Naive thymus-derived CD8-positive, alpha-beta T cell (primary cell): ENCODE measurements at places on chromosomes 6 and 20. TPM values are rescaled to one million over a fixed set of nuclear protein-coding genes. Genes with fewer than 3 reads are reported as not detected.
A peak's percentile ranks its signal among the peaks of the same experiment; 100 is the strongest.

DNA sequence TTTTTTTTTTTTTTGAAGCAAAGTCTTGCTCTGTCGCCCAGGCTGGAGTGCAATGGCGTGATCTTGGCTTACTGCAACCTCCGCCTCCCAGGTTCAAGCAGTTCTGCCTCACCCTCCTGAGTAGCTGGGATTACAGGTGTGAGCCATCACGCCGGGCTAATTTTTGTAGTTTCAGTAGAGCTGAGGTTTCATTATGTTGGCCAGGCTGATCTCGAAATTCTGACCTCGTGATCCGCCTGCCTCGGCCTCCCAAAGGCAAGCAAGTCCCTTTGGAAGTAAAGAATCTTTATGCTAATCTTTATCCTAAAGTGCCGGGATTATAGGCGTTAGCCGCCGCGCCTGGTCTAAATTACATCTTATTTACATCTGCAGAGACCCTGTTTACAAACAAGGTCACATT is 1.5 kb downstream of the PSMG4 start:
- peak overlapping the region; percentile 99 for H3K4me3 ChIP-seq
- no peak for DNase-seq
- no peaks in the 10 kb centered on the region for H3K27me3 ChIP-seq
- peaks cover 7% of the 10 kb centered on the region for H3K36me3 ChIP-seq
- no peak overlapping the region for H3K27ac ChIP-seq

LRRN4 gene
- not detected for total RNA-seq

GRCh38 chr20:55255016-55255415 is 750.3 kb downstream of the CBLN4 start:
- no peak for DNase-seq
- no peaks in the 10 kb centered on the region for H3K27me3 ChIP-seq
- no peaks in the 10 kb centered on the region for H3K36me3 ChIP-seq
- H3K27ac ChIP-seq: no peak overlapping the region

GRCh38 chr6:5174244-5174643 is 86.5 kb downstream of the LYRM4 start:
- H3K27ac ChIP-seq: peak overlapping the region; percentile 91
- peak; percentile 39 for DNase-seq

ITPR3 gene
- total RNA-seq: 46.2 TPM

STXBP5 gene
- 36.5 TPM for total RNA-seq

DNA sequence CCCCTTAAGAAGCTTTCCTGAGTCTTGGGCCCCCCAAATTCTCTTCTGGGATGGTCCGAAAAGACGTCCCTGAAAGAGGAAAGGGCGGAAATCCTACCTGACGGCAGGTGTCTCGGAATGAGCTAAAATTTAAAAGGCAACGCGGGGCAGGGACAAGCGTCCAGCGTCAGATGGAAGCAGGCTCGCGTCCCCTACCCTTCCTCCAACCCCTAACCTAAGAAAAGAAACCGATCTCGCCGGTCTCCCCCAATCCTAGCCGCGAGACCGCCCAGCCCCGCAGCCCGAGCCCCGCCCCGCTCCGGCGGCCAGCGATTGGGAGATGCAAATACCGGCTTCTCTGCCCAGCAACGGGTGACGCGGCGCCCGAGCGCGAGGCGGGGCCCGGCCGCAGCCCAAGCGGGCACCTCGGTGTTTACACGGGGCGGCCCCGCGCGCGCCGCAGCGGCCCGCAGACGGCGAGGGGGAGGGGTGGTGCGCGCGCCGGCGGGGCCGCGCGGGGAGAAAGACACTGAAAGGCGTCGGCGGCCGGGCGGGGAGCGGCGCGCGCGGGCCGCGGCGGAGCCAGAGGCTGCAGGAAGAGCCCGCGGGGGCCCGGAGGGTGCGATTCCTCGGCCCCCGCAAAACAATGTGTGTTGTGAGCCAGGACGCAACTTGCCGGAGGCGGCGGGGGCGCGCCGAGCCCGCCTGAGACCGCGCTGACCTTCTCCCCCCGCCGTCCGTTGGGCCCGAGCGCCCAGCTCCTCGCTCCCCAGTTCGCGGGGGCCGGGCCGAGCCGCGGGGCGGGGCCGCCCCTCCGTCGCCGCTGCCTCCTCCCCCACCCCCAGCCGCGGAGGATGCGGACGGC is at the start of gene SOX12:
TSS of gene SOX12 (plus strand) at position 508 of the 844 bp plus-strand sequence. CDS start 373 bp downstream, outside the sequence.
- no peaks in the 10 kb centered on the region for H3K36me3 ChIP-seq
- H3K4me1 ChIP-seq: peaks cover 37% of the 10 kb centered on the region
- peak within 1 kb of the TSS; percentile 95 for H3K4me3 ChIP-seq
- peak within 1 kb of the TSS; percentile 90 for H3K27ac ChIP-seq
- H3K27me3 ChIP-seq: no peaks in the 10 kb centered on the region

DNA sequence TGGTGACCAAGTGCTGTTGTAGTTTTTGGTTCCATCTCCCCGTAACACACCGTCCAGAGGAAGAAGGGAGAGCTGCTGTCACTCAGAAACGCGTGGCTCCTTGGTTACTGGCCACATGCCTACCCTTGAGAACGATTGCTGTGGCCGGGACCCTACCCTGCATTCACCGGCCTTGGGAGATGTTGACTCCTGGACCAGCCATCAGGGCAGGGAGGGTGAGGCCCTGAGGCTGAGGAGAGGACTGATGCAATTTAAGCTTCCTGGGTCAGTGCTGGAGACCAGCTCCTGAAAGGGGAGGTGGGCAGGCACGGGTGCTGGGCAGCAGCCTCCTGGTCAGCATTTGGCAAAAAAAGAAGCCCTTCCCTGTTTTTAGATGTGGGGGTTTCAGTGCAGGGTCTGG is 31.5 kb downstream of the ERMARD start:
- DNase-seq: no peak
- H3K4me1 ChIP-seq: no peaks in the 10 kb centered on the region
- peaks cover 21% of the 10 kb centered on the region for H3K36me3 ChIP-seq
- no peak overlapping the region for H3K27ac ChIP-seq
- no peak overlapping the region for H3K4me3 ChIP-seq
- no peaks in the 10 kb centered on the region for H3K27me3 ChIP-seq

TSHZ2 gene
- 10.0 TPM for total RNA-seq

DNA sequence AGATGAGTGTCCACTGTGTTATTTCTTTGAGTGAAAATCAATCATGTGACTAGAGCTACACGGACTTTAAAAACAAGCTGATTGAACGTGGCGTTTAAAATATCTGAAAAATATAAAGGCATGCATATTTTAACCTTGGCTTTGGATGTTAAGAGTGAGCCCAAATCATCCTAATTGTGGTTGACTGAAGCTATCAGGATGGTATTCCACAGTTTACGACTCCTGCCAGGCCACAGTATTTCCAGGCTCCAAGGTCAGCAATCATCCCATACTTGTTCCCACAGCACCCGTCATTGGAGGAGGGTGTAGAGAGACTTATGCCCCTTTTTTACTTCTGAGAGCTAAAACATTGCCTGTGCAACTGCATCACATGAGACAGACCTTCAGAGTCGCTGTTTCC is 43.2 kb upstream of the TMX4 start:
- H3K27ac ChIP-seq: no peak overlapping the region
- peaks cover 2% of the 10 kb centered on the region for H3K4me1 ChIP-seq
- DNase-seq: no peak
- H3K4me3 ChIP-seq: no peak overlapping the region
- peaks cover 7% of the 10 kb centered on the region for H3K27me3 ChIP-seq
- no peaks in the 10 kb centered on the region for H3K36me3 ChIP-seq

- no peak overlapping the region for H3K4me3 ChIP-seq
- no peak for DNase-seq
- H3K27ac ChIP-seq: no peak overlapping the region
- no peaks in the 10 kb centered on the region for H3K27me3 ChIP-seq
- no peaks in the 10 kb centered on the region for H3K36me3 ChIP-seq
- no peaks in the 10 kb centered on the region for H3K4me1 ChIP-seq
Observed at GRCh38 chr6:41813469-41813868, 26.0 kb downstream of the TOMM6 start.

GRCh38 chr6:80161434-80161833 is 55.0 kb downstream of the BCKDHB start:
- H3K4me1 ChIP-seq: no peaks in the 10 kb centered on the region
- DNase-seq: no peak
- H3K4me3 ChIP-seq: no peak overlapping the region
- H3K27me3 ChIP-seq: no peaks in the 10 kb centered on the region
- H3K36me3 ChIP-seq: no peaks in the 10 kb centered on the region
- no peak overlapping the region for H3K27ac ChIP-seq

PAQR8 gene
- total RNA-seq: 31.7 TPM

DNA sequence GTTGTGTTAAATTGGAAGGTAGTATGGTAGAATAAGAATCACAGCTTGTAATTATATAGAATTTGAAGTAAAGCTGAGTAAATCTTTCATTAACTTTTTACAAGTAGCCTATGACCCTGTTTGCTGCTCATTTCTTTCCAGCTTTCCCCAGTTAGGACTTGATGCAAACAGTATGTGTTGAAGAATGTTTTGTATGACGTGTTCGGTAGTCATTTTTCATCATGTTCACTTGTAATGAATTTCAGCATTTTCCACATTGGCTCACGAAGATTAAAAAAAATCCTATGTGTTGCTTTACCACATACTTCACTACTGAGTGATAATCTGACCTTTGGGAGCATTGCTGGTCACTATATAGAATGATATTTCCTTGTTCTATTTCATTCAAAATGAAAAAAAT is 162.4 kb downstream of the CDKAL1 start:
- DNase-seq: no peak
- H3K27me3 ChIP-seq: no peaks in the 10 kb centered on the region
- peaks cover 19% of the 10 kb centered on the region for H3K4me1 ChIP-seq
- no peak overlapping the region for H3K4me3 ChIP-seq

DNA sequence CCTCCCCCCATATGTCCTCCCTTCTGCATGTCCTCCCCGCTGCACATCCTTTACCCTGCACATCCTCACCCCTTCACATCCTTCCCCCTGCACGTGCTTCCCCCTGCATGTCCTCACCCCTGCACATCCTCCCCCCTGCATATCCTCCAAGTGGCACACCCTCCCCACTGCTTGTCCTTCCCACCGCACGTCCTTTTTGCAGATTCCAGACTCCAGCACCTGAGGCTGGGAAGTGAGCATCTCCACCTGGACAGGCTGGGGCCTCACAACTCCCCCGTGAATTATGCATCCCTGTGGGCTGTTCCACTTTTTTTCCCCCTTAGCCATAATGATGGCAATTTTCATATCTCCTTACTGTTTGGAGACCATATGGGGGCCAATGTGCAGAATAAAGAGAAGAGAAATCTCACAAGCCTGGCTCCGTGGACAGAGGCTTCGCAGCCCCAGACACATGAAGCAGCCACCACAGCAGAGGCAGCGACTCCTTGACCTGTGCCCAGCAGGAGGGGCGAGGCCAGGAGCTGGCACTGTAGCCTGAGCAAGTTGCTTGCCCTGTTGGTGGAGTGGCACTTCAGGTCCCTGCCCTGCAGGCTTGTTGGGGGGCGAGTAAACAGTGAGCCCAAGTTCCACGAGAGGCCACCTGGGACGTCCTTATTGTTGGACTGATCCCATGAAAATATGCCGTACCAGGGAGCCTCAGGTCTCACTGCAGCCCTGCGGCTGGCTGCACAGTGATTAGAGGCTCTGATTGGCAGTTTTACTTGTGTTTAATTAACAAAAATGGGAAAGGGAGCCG is 113.1 kb downstream of the SYNDIG1 start:
- no peaks in the 10 kb centered on the region for H3K4me1 ChIP-seq
- no peaks in the 10 kb centered on the region for H3K36me3 ChIP-seq
- no peak overlapping the region for H3K4me3 ChIP-seq
- DNase-seq: no peak
- H3K27me3 ChIP-seq: no peaks in the 10 kb centered on the region
- no peak overlapping the region for H3K27ac ChIP-seq

GNL1 gene
- total RNA-seq: 78.0 TPM

GRCh38 chr6:126716032-126716431 is 376.1 kb downstream of the CENPW start:
- no peak overlapping the region for H3K27ac ChIP-seq
- no peaks in the 10 kb centered on the region for H3K27me3 ChIP-seq
- H3K36me3 ChIP-seq: no peaks in the 10 kb centered on the region
- no peak overlapping the region for H3K4me3 ChIP-seq
- DNase-seq: no peak

SAPCD1 gene
- 1.6 TPM for total RNA-seq

ELOVL2 gene
- total RNA-seq: not detected

GRCh38 chr6:156033598-156033997 is 578.0 kb upstream of the NOX3 start:
- no peak overlapping the region for H3K27ac ChIP-seq
- peaks cover 17% of the 10 kb centered on the region for H3K4me1 ChIP-seq
- DNase-seq: no peak
- no peaks in the 10 kb centered on the region for H3K36me3 ChIP-seq

KCNB1 gene
- total RNA-seq: not detected

- H3K4me3 ChIP-seq: peak overlapping the region; percentile 71
- peaks cover 8% of the 10 kb centered on the region for H3K4me1 ChIP-seq
- H3K27me3 ChIP-seq: peaks cover 55% of the 10 kb centered on the region
Observed at GRCh38 chr6:29850011-29850553, 22.5 kb downstream of the HLA-G start.

GRCh38 chr6:150336299-150336698 is 32.5 kb upstream of the IYD start:
- H3K36me3 ChIP-seq: no peaks in the 10 kb centered on the region
- H3K27ac ChIP-seq: no peak overlapping the region
- H3K4me1 ChIP-seq: no peaks in the 10 kb centered on the region
- DNase-seq: no peak

DNA sequence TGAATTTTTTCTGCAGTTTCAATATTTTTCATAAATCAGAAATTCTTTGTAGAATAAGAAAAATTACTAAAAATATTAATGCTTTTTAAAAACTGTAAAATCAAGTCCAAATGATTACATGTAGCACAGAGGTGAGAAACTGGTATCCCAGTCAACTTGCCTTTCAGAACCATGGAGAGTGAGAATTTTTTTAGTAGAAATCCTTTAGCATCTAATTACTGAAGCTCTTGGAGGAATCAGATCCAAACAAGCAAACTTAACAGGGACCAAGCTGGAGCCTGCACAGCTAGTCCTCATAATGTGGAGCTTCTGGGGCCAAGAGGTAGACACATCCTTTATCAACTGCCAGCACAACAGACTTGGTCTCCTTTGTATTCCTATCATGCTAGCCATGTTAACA is 724.5 kb downstream of the TFAP2A start:
- no peaks in the 10 kb centered on the region for H3K36me3 ChIP-seq
- no peaks in the 10 kb centered on the region for H3K27me3 ChIP-seq
- no peak overlapping the region for H3K27ac ChIP-seq
- H3K4me3 ChIP-seq: no peak overlapping the region
- H3K4me1 ChIP-seq: no peaks in the 10 kb centered on the region

- H3K4me3 ChIP-seq: peak within 1 kb of the TSS; percentile 74
- peaks cover 3% of the 10 kb centered on the region for H3K4me1 ChIP-seq
- peaks cover 51% of the 10 kb centered on the region for H3K27me3 ChIP-seq
- peak within 1 kb of the TSS; percentile 60 for H3K27ac ChIP-seq
Observed at GRCh38 chr6:148342350-148343046, at the start of gene SASH1. SASH1 (plus strand) TSS chr6:148342838; CDS start chr6:148343068, 230 bp downstream.

DNA sequence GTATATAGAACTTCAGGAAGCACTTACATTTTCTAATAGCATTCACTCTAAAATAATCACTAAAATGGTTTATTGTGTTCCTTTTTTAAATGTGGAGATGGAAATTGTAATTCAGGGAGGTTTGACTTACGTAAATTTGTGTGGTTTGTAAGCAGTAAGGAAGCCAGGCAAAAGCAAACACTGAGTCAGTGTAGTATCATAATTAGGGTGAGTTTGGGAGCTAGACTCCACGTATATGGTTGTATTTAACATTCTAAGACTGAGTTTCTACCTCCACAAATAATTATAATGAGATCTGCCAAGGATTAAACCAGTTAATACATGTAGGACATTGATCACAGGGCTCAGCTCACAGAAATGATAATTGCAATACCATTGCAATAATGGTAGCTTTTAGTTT is 425.5 kb downstream of the CBLN4 start:
- no peak for DNase-seq
- H3K4me1 ChIP-seq: no peaks in the 10 kb centered on the region
- no peaks in the 10 kb centered on the region for H3K27me3 ChIP-seq
- H3K27ac ChIP-seq: no peak overlapping the region
- no peak overlapping the region for H3K4me3 ChIP-seq
- no peaks in the 10 kb centered on the region for H3K36me3 ChIP-seq

BMP6 gene
- not detected for total RNA-seq

GRCh38 chr6:33692760-33693158 is 18.7 kb downstream of the UQCC2 start:
- no peaks in the 10 kb centered on the region for H3K36me3 ChIP-seq
- peaks cover 65% of the 10 kb centered on the region for H3K4me1 ChIP-seq
- no peaks in the 10 kb centered on the region for H3K27me3 ChIP-seq

SLC22A3 gene
- total RNA-seq: not detected
